ENCODE measurements at places on chromosomes 6 and 20.

GRCh38 chr20:21804802-21805201 lies 99.3 kb downstream of the PAX1 start:
- no peak for DNase-seq

- no peak for DNase-seq
Measured at GRCh38 chr6:64289931-64290330, 654.3 kb downstream of the PHF3 start.

- DNase-seq, result peak; percentile 60
Measured at GRCh38 chr6:160137989-160138835, 16.6 kb downstream of the SLC22A1 start.

DNA sequence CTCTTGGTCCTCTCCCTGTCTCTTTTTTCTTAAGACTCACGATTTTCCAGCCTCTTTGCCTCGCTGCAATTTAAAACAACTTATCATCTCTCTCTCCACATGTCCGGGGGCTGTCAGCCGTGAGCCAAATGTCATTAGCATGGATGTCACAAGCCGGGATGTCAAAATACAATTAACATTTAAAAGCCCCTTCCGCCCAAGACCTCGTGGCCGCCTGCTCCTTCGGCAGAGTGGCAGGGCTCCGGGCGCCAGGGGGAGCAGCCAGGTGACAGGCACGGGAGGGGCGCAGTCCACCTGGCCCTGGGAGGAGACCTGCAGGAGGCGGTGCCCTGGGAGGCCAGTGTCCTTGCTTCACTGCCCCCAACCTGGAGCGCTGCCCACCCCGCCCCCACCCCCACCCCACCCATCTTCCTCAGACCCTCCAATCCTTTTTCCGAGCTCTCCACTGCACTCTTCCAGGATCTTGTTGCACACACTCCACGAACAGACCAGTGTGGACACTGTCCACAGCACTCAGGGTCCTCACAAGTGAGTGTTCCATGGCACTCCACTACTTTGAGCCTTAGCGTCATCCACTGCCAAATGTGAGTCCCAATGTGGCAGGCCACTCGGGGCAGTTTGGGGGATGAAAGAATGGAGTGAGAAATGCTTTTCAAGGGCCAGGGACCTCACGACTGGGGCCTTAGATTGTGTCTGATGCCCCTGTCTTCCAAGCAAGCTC lies 5.6 kb upstream of the GRM4 start:
- no peak for DNase-seq

- no peak for DNase-seq
Measured at GRCh38 chr20:46946181-46946624, 51.6 kb downstream of the EYA2 start.
